ENCODE measurements at places on chromosomes 3 and 15.

GRCh38 chr3:108113975-108114374, 23.1 kb upstream of the CD47 start:
- DNase-seq: no peak

DNA sequence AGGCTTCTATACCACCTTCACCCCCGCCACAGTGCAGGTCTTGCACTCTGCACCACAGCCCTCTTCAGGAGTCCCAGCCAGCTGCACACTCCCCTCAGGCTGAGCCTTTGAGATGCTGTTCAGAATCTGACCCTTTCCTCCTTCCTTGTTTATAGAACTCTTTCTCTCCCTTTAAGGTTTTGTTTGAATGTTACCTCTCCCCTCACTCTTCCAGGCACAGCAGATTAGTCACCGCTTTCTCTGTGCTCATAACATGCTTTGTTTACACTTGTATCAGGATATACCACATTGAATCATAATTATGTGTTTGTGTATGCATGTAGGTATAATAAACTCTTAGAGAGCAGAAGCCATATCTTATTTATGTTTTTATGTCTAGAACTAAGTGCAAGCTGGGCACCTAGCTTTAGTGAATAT, 168.4 kb upstream of the BCL6 start:
- DNase-seq: no peak

DNA sequence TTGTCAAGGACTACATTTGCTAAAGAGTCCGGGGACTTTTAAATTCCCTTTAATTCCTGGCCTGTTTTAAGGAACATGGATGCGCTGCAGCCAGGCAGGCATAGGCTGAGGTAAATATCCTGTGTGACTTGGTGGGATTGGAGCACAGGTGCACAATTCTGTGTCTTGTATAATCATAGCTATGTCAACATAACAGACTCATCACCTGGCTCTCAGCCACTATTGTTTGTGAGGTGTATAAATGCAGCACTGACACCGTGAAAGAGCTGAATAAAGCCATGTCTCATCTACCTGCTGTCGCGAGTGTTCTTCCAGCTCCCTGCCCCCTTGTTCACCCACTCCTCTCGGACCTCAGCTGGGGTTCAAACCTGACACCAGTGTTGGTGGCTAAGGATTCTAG, 109.7 kb downstream of the MFSD1 start:
- DNase-seq: no peak

DNA sequence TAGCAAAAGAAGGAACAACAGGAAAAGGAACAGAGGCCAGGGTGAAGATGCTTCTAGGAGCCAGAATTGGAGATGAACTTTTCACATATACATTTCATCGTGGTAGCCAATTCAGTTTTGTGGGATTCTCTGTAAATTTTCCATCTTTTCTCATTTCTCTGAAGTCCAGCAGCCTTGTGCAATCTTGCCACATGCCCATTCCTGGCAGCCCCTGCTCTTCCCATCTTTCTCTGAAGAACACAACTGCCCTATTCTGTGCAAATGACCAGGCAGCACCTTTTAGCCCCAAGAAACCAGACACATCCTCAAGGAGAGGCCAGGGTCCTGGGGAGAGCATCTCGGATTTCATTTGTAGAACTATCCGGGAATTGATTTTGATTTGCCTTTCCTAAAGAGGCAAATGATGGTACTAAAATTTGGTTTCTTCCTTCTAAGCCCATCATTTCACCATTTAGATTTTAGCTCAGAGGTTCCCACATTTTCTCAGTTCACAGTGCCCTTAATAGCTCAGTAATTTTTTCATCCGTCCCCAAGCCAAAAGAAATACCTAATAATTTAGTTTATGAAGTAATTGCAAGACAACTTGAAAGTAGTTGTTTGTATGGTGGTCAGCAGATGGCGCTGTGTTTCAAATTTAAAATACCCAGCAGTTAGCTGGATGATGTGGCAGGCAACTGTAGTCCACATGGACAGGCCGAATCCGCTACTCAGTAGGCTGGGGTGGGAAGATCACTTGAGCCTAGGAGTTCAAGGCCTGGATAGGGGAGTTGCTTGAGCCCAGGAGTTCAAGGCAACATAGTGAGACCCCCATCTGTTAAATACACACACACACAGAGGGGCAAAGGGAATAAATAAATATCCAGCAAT, 61.3 kb upstream of the ACKR4 start:
- DNase-seq: peak; percentile 76

DNA sequence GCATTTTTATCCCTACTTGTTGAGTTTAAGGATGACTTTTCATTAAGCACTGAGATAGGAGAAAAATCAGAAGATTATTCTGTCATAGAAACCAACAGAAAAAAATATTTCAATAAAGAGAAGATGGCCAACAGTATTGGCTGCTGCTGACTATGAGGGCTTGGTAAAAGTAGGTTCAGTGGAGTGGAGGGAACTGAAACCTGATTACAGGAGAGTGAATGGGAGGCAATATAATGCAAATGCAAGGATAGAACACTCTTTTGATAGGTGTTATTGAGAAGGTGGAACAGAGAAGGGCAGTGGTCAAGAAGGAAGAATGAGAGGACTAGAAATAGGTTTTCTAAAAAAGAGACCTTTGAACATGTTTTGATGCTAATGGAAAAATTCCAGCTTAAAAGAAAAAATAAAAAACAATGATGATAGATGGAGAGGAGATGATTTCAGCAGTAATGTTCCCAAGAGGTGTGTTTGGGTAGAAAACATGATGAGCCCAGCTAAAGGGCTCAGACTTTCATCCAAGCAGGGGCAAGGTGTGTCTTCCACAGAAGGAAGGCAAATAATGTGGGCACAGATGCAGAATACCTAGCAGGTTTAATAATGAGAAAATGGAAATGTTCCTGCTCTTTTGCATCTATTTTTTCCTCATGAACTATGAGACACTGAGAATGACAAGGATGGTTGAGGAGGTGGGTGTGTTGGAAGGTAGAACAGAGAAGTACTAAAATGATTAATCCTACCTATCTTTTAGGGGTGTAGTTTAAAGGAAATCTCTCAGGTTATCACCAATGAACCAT, 397.9 kb upstream of the GOLIM4 start:
- no peak for DNase-seq

- no peak for DNase-seq
Measured at GRCh38 chr3:174862101-174862500, 3.0 kb downstream of the NAALADL2 start.

GRCh38 chr15:57662091-57662744, 44.3 kb upstream of the POLR2M start:
- no peak for DNase-seq

- peak; percentile 69 for DNase-seq
Measured at GRCh38 chr3:188689101-188689574, 482.6 kb upstream of the TPRG1 start.

DNA sequence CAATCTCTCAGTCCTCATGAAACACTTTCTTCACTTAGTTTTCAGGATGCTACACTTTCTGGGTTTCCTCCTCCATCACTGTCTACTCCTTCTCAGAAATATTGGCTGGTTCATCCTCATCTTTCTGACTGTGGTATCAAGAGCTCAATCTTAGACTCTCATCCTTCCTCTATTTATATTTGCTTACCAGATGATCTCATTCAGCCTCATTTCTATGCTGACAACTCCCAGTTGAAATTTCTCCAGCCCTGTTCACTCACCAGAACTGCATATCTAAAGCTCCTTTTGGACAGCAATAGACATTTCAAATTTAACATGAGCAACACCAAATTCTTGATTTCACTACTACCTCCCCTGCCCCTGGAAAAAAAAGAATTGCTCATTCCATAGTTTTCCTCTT, 48.0 kb upstream of the FBN1 start:
- DNase-seq: no peak

DNA sequence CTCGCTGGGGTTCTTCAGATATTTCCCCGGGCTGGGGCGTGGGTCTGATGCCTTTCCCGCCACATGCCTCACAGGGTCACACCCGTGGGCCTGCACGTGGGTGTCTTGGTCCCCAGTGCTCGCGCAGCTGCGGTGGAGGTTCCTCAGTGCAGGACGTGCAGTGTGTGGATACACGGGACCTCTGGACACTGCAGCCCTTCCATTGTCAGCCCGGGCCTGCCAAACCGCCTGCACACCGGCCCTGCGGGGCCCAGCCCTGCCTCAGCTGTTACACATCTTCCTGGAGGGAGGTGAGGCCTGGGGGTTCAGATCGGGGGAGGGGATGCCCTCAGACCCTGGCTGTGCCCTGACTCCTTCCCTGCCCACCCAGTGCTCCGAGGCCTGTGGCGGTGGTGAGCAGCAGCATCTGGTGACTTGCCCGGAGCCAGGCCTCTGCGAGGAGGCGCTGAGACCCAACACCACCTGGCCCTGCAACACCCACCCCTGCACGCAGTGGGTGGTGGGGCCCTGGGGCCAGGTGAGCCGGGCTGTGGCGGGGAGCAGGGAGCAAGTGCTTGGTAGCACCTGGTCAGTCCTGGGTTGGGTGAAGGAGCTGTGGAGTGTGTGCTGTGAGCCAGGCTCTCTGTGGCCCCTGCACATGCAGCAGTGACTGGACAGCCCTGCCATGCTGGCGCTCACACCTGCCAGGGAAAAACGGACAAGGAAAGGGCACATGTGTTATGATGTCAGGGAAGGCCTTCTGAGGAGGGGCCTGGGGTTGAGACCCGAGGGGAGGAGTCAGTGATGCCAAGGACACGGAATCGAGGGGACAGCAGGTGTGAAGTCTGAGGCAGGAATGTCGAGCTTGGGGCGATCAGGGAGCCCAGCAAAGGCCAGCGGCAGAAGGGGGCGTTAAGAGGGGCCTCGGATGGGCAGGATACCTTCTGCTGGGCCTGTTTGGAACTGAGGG, 88.9 kb downstream of the TBC1D2B start:
- DNase-seq: peak; percentile 70

DNA sequence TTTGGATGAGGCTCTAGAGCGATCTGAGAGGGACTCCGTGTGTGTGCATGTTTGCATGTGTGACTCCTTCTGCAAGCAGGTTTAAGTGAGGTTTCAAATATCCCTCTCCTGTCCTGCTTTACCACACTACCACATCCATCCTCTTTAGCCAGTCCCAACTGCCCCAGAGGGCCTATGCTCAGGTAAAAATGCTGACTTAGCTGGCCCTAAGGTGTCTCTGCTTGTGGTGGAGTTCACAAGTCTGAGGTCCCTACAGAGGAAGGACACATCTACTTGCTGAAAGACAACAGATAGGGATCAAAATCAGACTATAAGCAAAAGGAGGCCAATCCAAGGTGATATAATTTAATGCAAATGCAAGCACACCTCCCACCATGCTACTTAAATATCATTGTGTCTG, 87.2 kb downstream of the B3GNT5 start:
- no peak for DNase-seq

GRCh38 chr3:99094606-99095005, 193.1 kb upstream of the DCBLD2 start:
- DNase-seq: no peak

DNA sequence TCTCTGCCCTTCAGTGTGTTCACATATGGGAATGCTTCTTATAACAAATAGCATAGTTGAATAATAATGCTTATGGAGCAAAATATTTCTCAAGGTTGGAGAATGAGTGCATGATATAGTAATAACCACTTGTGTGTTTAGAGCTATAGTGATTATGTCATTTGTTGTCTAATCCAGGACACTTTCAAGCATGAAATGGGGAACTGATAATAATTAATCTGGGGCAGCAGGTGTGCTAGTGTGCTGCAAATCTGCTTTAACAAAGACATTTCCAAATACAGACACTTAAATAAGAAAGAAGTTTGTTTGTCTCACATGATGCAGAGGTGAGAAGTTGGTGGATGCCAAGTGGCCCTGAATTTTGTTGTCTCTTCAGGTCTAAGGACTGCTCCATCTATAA, 579.3 kb upstream of the GRM7 start:
- DNase-seq: no peak

GRCh38 chr3:57808961-57809608, 53.0 kb downstream of the SLMAP start:
- no peak for DNase-seq

DNA sequence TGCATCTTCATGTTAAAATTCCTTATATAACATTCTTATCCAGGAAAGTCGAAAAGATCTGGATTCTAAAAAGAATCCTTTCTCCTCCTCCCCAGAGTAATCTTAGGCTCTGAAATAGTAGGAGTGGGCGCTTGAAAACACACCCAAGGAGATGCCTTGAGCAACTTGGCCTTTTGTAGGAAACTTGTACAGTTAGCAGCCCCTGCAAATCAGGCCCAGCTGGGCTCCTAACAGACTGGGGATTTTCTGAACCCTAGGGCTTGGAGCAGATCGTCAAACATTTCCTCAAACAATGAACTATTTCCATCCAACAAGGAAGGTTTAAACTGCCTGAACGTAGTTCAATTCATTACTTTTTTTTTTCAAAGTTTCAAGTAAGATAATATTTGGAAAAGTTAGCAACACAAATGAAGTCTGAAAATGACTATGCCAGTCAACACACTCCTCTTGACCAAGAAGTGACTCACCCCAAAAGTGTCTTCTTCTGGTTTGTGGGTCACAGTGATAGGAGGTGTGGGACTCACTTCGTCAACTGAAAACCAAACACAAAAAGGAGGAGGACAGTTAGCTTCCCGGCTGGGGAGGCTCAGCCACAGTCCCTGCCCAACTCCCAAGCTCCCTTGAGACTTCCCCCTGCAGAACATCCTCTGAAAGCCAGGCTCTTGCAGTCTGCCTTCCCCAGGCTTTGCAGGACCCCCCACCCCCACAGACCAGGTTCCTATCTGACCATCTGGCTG, 129.7 kb downstream of the NTRK3 start:
- no peak for DNase-seq

GRCh38 chr3:79661896-79662295, 105.9 kb downstream of the ROBO1 start:
- no peak for DNase-seq

DNA sequence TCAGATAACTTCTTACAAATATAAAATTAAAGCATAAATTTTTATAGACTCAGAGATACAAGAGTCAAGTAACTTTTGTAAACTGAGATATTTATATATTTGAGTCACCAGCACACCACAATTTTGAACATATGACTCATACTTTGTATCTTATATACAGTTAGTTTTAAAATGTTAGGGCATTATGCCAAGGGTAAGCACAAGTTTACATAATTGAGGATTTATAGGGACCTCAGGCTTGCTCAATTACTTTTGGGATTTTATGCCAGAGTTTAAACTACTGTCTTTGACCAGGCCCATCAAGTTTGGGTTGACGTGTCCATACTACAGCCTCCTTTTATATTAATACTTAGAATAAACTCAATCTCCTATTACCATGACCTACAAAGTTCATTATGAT, 7.4 kb upstream of the FGF7 start:
- DNase-seq: no peak

DNA sequence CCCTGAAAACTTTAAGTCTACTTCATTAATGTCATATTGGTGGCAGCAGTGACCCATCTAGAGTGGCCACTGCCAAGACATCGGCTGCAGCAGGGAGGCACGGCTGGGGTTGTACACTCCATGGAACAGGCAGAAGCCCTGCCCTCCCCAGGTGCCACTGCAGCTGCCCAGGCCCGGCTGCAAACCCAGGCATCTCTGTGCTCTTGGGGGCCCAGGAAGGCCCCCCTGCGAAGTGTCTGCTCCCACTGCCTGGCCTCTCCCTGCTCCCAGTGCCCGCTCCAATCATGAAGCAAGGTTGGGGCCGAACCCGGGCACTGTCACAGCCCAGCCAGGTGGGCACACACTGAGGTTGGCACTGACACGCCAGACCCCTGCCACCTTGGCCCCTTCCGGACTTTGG, 12.1 kb upstream of the RPL14 start:
- DNase-seq: no peak

GRCh38 chr3:33146791-33147445, 33.1 kb downstream of the CRTAP start:
- no peak for DNase-seq
